LHCN-M2 (cell line): ENCODE measurements at places on chromosomes 2 and 18. TPM values are rescaled to one million over a fixed set of nuclear protein-coding genes. Genes with fewer than 3 reads are reported as not detected.
A peak's percentile ranks its signal among the peaks of the same experiment; 100 is the strongest.

DNA sequence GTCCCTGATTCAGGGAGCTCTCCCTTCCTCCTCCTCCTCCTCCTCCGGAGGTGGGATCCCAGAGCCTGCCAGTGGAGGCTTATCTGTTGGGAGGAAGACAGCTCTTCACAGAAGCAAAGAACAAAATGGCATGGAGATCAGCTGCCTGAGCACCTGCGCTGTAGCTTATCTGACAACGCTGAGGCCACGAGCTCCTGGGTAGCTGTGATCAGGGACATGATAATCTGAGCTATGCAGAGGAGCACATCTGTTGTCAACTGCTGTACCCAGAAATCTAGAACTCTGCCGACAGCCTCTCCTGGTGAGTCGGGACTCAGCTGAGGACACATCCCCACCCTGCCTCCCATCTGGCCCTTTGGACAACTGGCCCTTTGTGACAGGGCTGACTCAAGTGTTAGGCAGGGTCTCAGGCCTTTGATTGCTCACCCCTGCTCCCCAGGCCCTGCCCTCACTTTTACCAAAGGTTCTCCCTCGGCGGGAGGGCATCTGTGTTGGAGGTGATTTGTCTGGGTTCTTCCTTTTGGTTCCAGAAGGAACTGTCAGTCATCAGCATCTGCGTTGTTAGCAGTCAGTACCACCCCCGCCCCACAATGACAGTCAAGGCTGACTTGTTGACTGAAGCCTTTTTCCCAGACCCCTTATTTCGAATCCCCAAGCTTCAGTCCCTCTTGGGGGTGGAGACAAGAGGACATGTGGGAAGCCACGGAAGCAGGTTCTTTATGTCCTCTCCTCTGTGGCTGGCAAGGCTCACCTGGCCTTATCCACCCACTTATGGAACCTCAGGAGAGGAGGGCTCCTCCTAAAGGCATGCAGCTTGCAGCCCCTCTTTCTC lies 5.9 kb upstream of the CNNM3 start:
- no peak for DNase-seq

DNA sequence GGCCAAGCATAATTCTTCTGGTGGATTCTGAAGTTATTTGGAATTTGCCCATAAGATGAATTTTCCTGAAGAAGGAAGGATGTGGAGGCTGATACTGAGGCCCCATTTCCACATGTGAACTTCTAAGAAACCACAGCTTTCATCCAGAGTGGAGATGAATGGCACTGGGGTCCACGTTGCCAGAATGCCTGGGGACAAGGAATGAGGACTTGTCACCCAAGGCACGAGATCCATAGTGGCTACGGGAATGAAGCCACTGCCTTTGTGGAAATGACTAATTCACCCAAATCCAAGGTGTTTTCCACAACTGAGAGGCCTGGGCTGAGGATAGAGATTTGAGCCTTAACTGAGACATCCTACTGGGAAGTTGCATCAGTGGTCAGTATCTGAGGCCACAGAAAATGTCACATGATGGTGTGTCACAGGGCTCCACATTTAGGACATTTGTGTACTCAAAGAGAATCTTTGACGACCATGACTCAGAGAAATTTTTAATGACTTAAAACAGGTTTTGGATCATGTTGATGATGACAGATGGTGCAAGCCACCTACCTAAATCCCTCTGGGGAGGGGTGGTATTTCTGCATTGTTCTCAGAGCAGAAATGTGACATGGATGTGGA lies 286.1 kb downstream of the SOX11 start:
- no peak for DNase-seq

The LRRC30 gene
- total RNA-seq = not detected in 2 replicates

GRCh38 chr18:13577781-13578180 lies 148.6 kb downstream of the FAM210A start:
- no peak for DNase-seq

GRCh38 chr2:185127412-185127811 lies 529.1 kb downstream of the ZNF804A start:
- DNase-seq = peak; percentile 82

GRCh38 chr2:42367835-42368234 lies 6.8 kb upstream of the COX7A2L start:
- DNase-seq = no peak

GRCh38 chr18:79620576-79621165 lies 58.9 kb upstream of the CTDP1 start:
- no peak for DNase-seq

The ERBB4 gene
- not detected in 2 replicates for total RNA-seq

DNA sequence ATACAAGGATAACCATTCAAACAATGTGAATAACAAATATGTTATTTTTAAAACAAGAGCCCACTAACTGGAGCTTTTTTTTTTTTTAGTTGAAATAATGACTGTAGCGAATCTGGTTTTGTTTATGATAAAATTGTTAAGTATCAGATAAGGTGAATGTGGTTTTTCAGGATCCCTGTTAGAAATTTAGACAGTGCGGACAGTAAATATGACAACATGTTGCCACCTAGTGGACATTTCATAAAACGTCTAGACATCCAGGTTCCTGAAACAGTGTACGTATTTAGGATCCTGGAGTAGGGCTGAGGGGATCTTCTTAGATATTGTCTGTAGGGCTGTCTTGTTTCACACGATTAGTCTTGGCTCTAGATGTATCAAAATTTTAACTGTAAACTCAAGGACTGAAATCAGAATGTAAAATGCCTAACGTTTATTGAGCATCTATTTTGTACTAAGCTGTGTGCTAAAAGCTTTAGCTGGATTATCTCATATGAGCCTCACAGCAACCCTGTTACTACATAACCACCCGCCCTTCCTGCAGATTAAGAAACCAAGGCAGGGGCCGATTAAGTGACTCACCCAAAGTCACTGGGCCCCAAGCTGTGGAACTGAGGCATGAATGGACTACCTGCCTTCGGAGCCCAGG lies 23.9 kb upstream of the CCDC68 start:
- peak; percentile 75 for DNase-seq

The ITGB1BP1 gene
- 50.1 and 57.3 TPM in 2 replicates for total RNA-seq

DNA sequence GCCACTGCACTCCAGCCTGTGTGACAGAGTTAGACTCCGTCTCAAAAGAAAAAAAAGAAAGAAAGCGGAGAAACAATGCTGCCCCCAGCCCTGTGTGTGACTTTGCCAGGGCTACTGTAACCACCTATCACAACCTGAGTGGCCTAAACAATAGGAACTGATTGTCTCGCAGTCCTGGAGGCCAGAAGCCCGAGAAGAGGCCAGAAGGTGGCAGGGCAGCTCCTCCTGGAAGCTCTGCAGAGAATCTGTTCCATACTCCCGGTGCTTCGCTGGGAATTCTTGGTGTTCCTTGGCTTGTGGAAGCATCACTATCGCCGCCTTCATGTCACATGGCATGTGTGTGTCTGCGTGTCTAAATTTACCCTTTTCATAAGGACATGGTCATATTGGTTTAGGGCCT lies 14.4 kb upstream of the RAB17 start:
- DNase-seq = peak; percentile 61

The POTEJ gene
- not detected in 2 replicates for total RNA-seq

The LPIN1 gene
- total RNA-seq = 12.1 and 15.7 TPM in 2 replicates

DNA sequence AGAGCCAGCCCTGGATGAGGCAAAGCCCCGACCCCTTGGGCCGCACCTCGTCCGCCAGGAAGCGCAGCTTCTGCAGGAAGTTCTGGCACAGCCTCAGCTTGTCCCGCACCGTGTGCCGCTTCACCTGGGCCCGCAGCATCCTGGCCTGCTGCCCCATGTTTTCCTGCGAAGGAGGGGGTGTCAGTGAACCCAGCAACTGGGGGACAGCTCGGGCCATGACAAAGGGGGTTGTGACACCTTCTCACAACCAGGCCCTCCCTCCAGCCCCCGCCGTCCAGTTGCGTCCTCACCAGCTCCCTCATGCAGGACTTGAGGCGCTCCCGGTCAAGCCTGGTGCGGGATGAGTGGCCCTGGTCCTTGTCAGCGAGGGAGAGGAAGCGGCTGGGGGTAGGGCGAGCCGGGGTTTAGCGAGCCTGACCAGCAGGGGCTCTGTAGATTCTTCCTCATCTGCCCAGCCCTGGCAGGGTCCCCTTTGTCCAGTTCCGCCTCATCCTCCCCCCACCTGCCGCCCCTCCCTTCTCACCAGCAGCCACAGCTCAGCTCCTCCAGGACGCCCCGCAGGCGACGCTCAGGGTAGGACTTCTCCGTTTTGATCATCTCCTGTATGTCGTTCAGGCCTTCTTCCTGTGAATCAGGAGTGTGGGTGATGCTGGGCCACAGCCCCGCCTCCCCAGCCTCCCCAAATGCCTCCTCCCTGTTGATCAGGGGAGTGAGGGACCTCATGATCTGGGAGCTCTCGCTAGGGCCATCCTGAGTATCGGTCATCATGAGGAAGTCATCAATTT lies 606 bp downstream of the OTOF start:
- peak; percentile 6 for DNase-seq

DNA sequence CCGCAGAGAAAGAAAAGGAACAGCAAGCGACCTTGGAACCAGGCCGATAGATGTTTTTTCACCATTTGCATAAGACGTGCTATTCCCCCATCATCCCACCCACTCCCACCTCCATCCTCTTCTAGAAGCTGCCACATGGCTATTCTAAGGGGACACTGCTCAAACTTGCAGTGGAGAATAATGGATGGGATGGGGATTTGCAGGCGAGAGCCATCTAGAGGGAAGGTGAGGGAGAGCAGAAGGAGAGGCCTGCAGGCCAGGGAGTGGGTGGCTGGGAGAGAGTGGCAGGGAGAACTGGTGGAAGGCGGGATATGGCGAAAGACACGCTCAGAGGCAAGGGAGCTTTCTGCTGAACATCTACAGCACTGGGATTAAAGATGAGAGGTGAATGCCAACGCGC lies 84.9 kb downstream of the MAPK4 start:
- no peak for DNase-seq

- no peak for DNase-seq
Observed at GRCh38 chr2:148922776-148923475, 47.9 kb downstream of the KIF5C start.

The RGPD4 gene
- total RNA-seq = not detected in 2 replicates

DNA sequence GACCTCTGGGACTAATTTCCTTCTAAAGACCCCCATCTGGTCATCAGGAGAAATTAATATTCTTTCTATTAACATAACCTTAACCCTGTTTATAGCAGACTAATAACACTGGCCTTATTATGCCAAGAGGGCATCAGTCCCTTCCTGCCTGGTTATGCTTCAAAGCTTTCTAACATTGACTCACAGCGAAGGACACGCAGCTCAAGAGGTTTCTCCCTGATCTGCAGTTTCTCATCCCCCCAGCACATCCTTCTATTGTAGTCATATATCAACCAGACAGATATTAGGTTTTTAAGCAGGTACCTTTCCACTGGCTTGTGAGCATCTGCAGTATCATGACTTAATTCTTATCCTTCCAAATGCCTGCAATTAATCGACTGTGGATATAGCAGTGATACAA lies 100.0 kb upstream of the CXCR4 start:
- DNase-seq = no peak

DNA sequence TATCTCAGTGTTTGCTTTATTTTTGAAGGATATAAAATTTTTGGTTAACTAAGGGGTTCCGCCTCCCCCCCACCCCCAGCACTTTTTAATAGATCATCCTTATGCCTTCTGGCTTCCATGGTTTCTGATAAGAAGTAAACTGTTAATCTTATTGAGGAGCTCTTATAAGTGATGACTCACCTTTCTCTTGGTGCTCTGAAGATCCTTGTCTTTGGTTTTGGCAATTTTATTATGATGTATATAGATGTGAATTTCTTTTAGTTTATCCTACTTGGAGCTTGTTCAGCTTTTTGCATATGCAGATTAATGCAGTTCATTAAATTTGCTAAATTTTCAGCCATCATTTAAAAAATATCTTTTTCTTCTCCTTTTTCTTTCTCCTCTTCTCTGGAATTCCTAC lies 91.7 kb upstream of the CTAGE1 start:
- DNase-seq = no peak

The FSHR gene
- not detected in 2 replicates for total RNA-seq

The CFC1 gene
- total RNA-seq = not detected in 2 replicates

DNA sequence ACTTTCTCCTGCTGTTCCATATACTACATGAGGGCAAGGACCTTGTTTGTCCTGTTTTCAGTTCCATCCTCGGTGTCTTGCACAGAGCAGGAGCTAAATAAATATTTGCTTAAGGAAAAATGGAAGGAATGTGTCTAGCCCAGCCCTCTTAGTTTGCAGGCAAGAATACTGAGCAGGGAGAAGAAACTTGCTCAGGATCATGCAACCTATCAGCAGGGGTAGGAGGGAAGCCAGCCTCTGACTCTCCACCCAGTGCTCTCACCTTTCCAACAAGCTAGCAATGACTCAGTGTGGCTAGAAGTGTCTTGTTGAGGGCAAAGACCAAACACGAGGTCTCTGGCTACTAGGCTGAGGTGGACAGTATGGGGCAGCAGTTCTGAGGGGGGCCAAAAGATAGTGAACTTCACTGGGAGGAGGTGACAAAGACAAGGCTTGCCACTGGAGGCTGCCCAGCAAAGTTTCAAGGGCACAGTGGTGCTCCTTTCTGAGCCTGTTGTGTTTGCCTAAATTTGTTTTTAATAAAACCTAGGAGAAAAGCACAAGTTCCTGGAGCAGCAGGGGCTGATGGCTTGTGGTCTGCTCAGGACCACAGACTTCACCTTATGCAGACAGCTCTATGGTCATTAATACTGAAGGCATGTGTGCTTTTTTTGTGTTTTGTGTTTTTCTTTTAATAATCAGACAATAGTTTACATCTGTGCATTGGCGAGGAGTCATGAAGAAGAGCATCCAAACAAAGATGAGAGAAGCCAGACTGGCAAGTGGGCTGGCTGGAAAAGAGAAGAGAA lies 49.1 kb upstream of the CTAGE1 start:
- DNase-seq = no peak

- no peak for DNase-seq
Observed at GRCh38 chr18:46732201-46732600, 24.7 kb downstream of the ST8SIA5 start.

- DNase-seq = peak; percentile 41
Observed at GRCh38 chr18:58290116-58290695, 246.2 kb downstream of the NEDD4L start.

GRCh38 chr18:38023871-38024270 lies 458.3 kb upstream of the CELF4 start:
- DNase-seq = no peak

DNA sequence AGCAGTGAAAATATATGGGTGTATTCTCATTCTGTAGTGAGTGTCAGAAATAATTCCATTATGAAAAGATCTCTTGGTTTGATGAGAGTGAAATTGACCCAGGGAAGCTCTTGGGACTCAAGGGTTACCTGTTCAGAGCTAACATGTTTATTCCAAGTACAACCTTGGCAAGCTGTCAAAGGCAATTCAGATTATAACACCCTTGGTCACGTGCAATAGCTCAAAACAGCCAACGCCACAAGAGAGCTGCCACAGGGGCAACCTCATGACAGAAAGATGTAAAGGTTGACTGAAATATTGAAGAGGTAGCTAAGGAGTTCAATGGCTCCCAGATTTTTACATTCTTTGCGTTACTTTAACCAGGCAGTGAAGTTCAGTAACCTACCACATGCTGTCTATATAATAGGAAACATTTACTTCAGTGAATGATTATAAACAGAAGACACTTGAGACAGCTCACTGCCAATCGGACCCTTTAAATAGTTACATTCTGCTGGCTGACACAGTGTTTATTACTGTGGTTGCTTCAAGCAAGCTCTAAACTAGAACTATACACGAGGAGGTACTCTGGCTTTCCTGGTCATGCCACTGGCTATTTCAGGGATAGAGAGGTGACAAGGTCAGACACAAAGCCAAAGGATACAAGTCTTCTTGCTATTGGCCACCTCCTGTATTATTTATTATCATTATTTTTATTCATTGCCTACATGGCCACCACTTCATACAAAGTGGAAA lies 187.3 kb downstream of the PID1 start:
- no peak for DNase-seq

GRCh38 chr18:34807106-34807796 lies 97.2 kb downstream of the DTNA start:
- DNase-seq = no peak
